ENCODE measurements at places on chromosomes 12 and 14. TPM values are rescaled to one million over a fixed set of nuclear protein-coding genes. Genes with fewer than 3 reads are reported as not detected.

GRCh38 chr14:71403656-71404055, 496.4 kb downstream of the PCNX1 start:
- no peak for DNase-seq

GRCh38 chr12:32702473-32702872, 23.4 kb downstream of the DNM1L start:
- DNase-seq: no peak

DNA sequence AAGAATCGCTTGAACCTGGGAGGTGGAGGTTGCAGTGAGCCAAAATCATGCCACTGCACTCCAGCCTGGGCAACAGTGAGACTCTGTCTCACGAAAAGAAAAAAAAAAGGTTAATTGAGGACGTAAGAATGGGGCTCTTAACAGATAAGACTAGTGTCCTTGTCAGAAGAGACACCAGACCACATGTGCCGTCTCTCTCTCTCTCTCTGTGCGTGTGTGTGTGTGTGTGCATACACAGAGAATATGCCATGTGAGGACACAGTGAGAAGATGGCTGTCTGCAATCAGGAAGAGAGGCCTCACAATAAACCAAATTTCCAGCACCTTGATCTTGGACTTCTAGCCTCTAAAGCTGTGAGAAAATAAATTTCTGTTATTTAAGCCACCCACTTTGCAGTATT, 11.7 kb upstream of the ERC1 start:
- no peak for DNase-seq

DNA sequence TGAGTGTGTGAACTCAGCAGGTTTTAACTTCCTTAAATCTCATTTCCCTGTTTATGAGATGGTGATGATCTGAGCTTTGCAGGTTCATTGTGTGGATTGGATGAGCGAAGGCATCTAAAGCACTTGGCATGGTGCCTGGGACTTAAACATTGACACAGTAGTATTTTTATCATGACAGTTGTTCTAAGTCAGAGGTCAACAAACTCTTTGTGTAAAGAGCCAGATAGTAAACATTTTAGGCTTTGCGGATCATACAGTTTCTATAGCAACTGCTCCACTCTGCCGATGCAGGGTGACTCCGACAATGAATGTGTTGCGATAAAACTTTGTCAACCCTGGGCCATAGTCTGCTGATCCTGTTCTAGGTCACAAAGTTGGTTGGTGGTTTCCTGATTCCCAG, 25.2 kb downstream of the SLC24A4 start:
- no peak for DNase-seq

GRCh38 chr12:49741882-49742620, 694 bp downstream of the TMBIM6 start:
- DNase-seq: peak; percentile 73

DNA sequence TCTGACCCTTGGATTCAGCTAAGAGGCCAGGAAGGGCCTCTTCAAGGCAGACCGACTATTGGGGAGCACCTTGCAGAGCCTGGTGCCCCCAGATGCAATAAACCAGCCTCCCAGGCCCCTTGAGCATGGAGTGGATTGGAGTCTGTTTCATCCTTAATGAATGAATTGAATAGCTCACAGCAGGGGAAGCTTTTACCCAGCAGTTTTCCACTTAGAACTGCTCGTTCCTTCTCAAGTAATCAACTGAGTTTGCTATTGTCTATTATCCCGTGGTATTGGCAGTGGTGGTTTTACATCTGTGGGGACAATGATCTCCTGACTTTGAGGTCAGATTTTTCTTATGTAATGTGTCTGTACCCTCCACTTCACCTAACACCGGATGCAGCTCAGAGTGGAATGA, 197.6 kb downstream of the AACS start:
- DNase-seq: no peak

DNA sequence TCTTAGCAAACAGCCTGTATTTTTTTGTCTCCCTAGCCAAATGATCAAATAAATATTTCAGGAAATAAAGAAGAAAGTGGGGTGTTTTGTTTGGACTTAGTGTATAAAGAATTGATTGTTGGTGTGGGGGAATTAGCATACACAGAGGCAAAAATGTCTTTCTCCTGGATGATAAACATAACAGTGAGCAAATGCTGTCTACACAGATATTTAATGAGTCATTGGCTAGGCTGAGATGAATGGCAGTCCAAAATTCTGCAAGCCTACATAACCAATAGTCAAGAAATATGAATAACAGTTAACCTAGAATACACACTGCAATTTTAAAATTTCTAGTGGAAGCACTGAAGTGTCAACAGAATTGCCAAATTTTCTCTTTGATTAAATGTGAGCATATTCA, 35.8 kb downstream of the MYF5 start:
- DNase-seq: no peak

DNA sequence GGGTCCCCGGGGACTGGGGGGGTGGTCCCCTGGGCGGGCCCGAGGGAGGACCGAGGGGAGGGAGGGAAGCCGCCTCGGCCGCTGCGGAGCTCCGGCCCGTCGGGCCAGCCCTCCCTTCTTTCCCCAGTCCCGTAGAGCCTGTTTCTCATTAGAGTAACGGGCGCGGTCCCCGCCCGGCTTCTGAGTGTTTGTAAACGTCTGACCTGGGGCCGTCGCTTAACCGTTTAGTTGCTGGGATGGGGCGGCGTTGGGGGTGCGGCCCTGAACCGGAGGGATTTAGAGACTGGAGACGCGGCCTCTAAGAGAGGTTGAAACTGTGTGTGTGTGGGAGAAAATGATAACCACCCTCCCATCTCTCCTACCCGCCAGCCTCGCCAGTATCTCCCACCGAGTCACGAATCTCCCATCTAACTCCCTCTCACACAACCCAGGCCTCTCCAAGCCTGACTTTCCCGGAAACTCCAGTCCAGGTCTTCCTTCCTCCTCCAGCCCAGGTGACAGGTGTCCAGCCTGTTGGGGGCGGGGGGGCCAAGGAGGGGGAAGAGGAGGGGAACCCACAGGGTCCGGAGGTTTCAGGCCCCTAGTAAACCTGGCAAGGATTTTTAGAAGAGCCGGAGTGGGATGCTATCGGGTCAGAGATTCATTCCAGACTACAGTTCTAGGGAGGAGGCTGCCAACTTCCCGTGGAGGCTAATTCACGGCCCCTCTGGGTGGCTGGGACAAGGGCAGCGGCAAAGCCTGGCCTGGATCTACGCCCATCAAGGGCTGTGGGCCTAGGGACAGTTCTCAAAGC, 1.1 kb upstream of the NFATC4 start:
- peak; percentile 92 for DNase-seq

GRCh38 chr14:56175773-56176172, 57.6 kb downstream of the PELI2 start:
- DNase-seq: no peak

GRCh38 chr12:111819191-111820158, 22.6 kb upstream of the MAPKAPK5 start:
- no peak for DNase-seq

GRCh38 chr12:126773491-126773890, 1493.5 kb upstream of the TMEM132C start:
- no peak for DNase-seq

GRCh38 chr12:101117842-101118241, 92.2 kb downstream of the SLC5A8 start:
- DNase-seq: no peak

GRCh38 chr14:28759653-28760313, 6.8 kb upstream of the FOXG1 start:
- no peak for DNase-seq

DNA sequence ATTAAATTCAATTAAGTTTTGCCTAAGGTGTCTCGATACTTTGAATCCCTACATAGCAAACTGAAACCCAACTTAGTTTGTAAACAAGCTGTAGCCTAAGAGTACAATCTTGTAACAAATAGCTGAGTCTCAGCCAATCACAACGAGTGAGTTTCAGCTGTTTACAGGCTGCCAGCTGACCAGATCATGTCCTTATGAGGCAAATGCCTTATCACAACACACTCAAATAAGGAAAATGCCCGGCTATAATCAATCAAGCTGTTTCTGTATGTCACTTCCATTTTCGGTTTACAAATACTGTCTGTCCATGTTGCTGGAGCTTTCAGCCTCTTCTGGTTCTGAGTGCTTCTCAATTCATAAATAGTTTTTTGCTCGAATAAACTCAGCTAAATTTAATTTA, 943.8 kb downstream of the SLC16A7 start:
- DNase-seq: peak; percentile 9

DNA sequence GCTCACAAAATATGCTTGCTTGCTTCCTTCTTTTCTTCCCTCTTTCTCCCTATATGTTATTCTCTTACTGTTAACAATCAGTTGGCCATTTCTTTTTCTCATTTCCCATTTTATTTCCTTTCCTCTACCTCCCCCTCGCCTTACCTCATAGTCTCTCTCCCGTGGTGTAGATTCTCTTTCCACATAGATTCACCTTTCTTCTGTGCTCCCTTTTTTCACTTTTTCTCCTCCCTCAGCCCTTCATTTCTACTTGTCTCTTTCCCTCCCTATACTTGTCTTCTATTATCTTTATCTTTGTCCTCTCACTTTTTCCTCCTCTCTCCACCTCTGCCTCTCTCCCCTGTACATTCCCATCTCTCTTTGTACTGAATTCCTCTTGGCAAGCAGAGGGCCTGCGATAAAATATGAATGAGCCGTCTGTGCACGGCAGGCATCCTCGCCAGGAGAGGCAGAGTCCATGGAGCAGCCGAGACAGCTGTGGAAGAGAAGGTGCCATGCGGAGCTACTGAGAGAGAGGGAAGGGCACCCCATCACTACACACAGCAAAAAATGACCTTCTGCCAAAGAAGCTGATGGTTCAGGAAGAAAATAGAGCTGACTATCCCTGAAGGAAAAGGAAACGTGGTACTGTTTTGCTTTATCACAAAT, 12.1 kb downstream of the C14orf93 start:
- DNase-seq: no peak

Gene HPD
- total RNA-seq: 0.22 TPM

Gene AQP5
- not detected for total RNA-seq

Gene PPM1H
- 5.2 TPM for total RNA-seq

Gene DENR
- 66.0 TPM for total RNA-seq

Gene LRRC43
- not detected for total RNA-seq

Gene PRH2
- not detected for total RNA-seq
